ENCODE measurements at places on chromosomes 6 and 20.

- DNase-seq, result no peak
Observed at GRCh38 chr6:163354761-163355425, 59.6 kb upstream of the QKI start.

DNA sequence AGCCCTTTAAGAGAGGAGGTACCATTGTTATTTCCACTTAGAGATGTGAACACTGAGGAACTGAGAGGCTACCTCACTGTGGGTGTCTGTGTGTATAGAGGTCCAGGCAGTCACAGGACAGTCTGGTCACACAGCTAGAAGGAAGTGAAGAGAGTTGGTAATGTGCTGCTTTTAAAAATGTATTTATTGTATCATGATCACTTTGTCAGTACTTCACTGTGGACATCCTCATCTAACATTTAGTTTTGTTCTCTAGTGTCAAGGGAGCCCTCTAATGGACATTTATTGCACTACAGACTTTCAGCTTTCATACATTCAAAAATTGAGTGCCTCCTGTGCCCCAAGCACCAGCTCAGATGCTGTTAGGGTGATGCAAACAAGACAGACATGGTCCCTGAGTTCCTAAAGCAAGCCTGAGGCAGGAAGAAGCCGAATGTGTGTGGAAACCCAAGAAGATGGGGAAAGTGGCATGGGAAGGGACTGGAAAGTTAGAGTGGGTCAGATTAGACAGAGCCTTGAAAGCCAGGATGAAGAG, 123.0 kb downstream of the SLC16A10 start:
- DNase-seq, result no peak

DNA sequence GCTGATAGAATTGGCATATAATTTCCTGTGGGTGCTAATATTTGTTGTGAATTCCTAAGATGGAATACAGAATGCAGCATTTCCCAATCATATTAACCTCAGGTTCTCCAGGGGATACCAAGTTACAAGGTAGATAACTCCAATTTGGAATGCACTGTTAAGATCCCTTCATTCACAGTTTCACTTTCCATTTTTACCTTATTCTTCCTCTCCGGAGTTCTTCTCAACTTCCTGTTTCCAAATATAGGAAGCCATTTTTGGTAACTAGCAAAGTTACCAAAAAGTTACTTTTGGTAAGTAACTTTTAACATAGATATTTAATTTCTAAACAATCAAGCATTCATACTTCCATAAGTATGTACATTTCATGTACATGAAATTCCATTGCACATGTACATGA, 63.5 kb upstream of the PHACTR2 start:
- DNase-seq, result no peak

DNA sequence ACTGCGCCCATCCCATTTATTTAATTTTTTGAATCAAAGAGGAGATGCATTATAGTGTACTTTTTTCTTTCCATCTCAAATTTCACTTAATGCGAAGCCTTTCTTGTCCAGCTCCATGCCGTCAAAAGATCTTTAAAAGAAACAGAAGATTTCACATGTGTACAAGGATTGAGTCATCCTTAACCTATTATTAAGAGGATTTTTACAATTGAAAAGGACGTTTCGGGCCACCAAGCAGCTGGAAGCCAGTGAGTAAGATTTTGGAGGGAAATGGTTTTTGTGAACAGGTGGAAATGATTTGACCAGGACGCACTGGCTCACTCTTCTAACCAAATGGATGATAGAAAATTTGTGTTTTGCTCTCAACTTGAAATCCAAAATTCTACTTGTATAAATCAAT, 15.1 kb upstream of the CCDC170 start:
- no peak for DNase-seq

- DNase-seq, result no peak
Observed at GRCh38 chr20:25532015-25532751, 53.1 kb downstream of the NINL start.

- no peak for DNase-seq
Observed at GRCh38 chr6:121645100-121645745, 209.8 kb downstream of the GJA1 start.

DNA sequence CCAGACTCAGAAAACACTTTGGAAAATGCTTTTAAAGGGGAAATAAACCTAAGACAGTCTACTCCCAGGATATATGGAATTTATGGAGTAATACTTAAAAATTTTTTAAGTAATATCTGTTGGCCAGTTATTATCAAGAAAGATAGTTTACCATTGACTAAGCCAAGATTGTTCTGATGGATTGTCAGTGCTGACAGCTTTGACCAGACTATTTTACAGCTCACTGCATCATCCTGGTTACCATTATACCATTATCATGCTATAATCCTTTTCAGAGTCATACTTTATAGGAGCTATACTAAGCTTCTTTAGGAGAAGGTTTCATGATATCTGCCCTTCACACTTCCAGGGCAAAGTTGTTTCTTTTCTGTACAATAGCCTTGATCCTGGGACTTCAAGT, 16.5 kb downstream of the GTF2H5 start:
- DNase-seq, result no peak

DNA sequence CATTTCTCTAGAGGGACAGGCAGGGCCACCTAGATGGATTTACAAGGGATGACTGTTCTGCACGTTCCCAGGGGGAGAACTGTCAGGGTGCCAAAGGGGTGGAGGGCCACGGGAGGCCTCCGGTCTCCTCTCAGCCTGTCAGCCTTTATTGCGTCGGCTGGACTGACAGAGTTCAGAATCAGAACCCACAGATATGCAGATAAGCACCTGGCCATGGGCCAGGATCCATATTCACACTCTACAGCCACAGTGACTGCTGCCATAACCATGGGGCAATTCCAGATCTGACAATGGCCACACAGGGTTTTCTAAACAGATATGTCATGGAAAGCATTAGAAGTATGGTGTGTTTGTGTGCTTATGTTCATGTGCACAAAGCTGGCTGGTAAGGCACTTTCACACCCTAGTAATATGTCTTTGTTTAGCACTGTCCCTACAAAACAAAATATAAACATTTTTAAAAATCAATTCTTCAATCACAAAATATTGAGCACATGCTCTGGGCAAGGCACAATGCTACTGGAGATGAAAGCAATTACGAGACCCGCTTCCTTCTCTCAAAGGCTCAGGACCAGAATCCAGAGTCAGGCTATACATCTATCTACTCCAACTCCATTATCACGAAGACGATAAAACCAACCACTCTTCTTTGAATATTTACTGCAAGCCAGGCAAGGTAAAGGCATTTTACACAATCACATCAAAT, 29.1 kb downstream of the TRAM2 start:
- DNase-seq, result no peak

- no peak for DNase-seq
Observed at GRCh38 chr20:46077642-46078305, 12.0 kb downstream of the NCOA5 start.

- DNase-seq, result no peak
Observed at GRCh38 chr20:49704932-49705336, 8.7 kb downstream of the B4GALT5 start.

- DNase-seq, result no peak
Observed at GRCh38 chr20:32365564-32365963, 7.4 kb downstream of the ASXL1 start.

- no peak for DNase-seq
Observed at GRCh38 chr6:72238900-72239299, 352.6 kb downstream of the RIMS1 start.

- DNase-seq, result no peak
Observed at GRCh38 chr6:80356000-80356399, 249.5 kb downstream of the BCKDHB start.

- no peak for DNase-seq
Observed at GRCh38 chr6:106535012-106535411, 94.3 kb downstream of the RTN4IP1 start.

Measured in mesothelial cell of epicardium (in vitro differentiated cells).